ENCODE measurements at places on chromosomes 1 and 21. TPM values are rescaled to one million over a fixed set of nuclear protein-coding genes. Genes with fewer than 3 reads are reported as not detected.
A peak's percentile ranks its signal among the peaks of the same experiment; 100 is the strongest.

GRCh38 chr1:91764471-91765115 lies 121.4 kb downstream of the TGFBR3 start:
- DNase-seq: no peak

Gene IGFN1
- total RNA-seq: 0.80 TPM

DNA sequence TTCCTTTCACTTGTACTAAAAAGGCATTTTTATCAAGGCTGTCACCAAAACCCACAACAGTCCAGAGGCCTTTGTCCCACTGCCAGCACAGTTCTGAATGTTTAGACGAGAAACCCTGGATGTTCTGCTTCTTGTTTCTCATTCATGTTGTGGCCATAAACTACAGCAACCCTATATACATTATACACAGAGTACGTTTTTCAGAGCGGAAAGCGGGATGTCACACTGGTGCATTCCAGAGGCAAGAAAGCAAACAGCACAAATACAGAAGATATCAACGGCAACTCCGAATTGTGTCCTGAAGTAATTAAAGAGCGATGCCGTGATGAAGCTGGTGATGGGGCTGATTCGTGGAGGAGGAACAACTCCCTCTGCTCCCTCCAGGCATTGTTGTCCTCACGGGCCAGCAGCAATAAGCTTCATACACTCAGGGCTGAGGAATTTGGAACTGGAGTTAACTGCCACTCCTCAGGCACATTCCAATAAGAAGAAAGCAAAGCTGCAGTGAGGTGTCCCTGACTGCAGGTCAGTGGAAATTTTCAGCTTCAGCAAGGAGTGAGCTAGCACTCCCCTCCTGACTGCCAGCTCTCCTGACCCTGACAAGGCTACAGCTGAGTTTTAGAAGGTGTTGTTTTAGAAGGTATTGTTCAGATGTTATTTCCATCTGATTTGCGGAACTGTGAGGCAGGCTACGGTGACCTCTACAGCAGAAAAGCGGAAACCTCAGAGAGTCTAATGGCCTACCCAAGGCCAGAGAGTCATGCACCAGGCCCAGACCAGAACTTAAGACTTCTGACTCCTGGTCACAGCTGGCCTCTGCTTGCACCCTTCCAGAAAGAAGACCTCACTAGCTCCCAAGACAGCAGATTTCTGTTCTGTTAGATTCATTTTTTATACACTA lies 149.0 kb downstream of the TGFBR3 start:
- no peak for DNase-seq

- DNase-seq: no peak
These were observed 3.4 kb downstream of the TNFRSF18 start for GRCh38 chr1:1202831-1203560.

DNA sequence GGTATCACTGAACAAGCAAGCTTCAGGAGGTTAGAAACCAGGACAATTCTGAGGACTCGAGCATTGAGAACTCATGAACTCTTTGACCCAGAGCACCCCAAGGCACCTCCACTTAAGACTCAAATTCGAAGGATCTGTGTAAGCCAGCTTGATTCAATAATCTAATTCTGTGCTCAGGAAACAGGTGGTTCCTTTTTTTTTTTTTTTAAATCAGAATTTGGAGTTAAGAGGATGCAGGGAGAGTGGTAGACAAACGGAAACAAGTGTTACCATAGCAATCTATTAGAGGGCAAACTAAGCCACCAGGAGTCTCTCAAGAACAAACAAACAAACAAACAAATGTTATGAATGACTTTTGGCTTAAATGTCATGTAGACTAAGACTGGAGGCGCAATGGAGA lies 53.8 kb upstream of the DPH5 start:
- DNase-seq: no peak

Gene MARK1
- total RNA-seq: 1.9 TPM

DNA sequence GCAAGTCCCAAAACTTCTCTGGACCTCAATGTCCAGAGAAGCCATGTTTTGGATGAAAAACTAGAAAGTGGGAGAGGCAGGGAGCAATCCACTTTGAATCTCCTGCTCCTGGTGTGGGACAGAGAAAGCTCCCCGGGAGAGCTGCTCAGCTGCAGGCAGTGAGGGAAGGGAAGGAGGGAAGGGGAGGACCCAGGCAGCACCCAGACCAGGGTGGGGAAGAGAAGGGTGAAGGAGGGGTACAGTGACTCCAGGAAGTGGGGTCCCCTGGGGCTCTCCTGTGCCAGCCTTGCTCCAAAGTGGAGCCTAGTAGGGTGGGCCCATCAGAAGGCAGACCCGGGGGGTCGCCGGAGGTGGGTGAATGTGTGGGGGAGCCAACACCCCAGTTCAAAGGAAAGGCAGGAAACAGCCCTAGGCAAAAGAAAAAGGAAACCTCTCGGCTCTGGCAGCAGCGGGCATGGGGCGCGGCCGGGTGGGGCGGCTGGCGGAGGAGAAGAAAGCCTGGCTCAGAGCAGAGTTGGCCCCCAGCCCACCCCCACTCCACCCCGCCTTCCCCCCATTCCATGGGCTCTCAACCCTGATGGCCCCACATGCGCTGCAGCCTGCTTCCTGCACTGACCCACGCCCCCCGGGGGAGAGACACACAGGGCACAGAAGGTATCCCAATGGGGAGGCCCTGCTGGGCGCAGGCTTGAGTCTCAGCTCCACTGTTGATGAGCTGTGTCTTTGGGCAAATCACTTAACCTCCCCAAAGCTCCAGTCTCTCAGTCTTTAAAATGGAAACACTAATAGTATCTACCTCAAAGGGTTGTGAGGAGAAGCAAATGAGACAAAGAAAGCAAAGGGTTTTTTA lies 5.7 kb downstream of the LGR6 start:
- DNase-seq: no peak

- DNase-seq: no peak
These were observed 47.6 kb upstream of the GJA5 start for GRCh38 chr1:147808025-147808424.

DNA sequence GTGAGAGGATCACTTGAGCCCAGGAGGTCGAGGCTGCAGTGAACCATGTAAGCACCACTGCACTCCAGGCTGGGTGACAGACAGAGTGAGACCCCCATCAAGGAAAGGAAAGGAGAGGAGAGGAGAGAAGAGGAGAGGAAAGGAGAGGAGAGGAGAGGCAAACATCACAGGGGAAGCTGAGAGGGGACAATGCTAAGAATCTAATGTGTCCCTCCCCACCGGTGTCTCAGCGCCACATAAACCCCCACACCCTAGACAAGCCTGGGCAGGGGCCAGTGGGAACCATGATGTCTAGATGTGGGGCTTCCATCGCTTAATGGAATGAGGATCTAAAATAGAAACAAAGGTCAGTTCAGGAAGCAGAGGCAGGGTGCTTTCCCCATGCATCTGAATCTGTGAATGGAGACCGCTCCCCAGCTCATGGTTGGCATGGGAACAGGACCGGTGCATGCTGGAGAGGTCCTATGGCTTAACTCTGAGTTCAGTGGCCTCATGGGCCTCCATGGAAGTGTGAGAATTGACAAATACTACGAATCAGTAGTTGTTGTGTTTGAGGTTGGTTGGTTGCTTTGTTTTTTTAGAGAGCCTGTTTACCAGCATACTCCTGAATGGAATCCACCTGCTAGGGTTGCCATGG lies 16.3 kb upstream of the LAPTM5 start:
- no peak for DNase-seq

DNA sequence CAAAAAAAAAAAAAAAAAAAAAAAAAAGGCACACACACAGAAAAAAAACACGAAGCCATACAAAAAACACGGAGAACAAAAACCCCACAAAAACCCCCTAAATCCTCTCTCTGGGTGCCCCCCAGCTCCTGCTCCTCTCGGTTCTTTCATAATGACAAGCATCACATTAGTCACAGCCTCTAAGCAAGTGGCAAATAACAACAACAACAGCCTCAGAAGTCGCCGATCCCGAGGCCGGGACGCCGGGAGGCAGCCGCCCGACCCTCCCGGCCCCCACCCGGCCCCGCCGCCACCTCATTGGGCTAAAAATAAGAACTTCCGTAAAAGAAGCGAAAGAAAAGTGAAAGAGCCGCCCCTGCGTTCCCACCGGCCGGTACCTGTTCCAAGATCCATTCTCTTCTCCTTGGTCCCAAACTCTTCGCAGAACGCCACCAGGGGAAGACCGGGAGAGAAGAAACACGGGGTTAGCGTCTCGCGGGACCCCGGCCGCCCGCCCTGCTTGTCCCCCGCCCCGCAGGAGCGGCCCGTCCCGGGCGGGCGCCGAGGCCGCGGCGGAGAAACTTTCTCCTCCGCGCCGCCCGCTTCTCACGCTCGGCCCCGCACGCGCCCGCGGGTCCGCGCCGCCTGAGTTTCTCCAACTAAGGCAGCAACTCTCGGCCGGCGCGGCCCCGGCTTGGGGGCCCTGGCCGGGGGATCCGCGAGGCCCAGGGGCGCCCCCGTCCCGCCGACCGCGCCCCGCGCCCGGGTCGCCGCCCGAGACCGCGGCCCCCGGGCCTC lies 102.8 kb downstream of the CASZ1 start:
- peak; percentile 44 for DNase-seq

DNA sequence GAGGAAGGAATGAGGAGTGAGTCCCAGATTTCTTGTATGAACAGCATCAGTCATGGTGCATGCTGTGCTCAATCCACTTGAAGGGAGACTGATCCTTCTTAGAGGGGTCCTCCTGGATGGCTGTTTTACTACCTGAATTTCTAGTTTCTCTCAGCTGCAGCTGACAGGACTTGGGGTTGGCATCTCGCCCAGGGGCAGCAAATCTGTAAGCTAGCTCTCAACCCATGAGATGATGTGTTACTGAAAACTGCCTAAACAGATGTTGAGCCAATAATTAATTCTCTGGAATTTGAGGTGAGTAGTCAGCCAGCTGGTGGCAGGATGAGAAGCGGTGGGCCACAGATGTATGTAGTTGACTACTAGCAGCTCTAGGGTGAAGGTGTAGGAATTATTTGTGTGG lies 19.6 kb downstream of the BACH1 start:
- no peak for DNase-seq

GRCh38 chr1:6970221-6970620 lies 185.0 kb downstream of the CAMTA1 start:
- no peak for DNase-seq

DNA sequence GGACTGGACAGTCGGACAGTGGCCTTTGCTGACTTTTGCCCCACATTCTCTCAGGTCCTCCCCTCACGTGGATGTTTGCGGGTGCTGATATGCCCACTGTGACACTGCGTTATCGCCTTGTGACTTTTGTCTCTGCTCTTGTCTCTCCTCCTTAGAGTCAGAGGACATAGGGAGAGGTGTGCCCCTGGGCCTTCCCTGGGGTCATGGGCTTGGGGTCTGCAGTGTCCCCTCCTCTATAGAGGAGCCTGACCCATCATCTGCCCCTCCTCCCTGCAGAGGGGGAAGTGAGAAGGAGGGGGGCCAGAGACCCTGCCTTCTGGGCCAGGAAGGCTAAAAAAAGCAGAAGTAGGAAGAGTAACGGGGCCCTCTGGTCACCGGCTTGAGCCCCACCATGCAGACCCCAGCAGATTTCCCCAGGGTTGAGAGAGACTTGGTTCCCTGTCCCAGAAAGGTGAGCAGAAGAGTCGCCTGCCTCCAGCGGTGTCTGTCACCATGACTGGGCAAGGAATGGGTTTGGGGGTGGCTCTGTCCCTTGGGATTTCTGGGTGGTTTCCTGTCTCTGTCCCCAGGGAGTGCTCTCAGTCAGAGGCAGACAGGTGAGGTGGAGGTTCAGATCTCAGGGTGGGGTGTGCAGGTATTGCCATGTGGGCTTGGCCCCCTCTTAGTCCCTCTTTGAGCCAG lies 13.3 kb downstream of the RPS6KA1 start:
- DNase-seq: no peak

DNA sequence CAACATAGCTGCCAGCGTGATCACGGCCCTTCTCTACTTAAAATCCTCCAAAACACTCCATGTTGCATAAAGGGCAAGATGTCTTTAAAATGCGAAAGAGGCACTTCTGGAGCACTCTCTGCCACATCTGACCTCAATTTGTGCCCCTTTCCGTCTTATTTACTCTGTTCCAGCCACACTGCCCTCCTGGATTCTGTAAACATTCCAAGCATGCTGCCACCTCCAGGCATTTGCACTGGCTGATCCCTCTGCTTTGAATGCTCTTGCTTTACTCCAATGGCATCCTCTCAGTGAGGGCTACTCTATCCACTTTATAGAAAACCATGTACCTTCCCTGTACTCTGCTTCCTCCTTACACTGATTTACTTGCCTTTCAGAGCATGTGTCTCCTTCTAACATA lies 5.3 kb upstream of the RGS7 start:
- no peak for DNase-seq

Gene HES3
- 0.99 TPM for total RNA-seq

- no peak for DNase-seq
These were observed 342 bp downstream of the GSTM5 start for GRCh38 chr1:109712321-109712864.

Gene HLCS
- total RNA-seq: 5.4 TPM

Gene TMEM240
- 0.42 TPM for total RNA-seq

GRCh38 chr1:79215311-79215710 lies 208.8 kb upstream of the ADGRL4 start:
- DNase-seq: no peak

Gene AGMAT
- 3.8 TPM for total RNA-seq

Gene CFHR2
- total RNA-seq: 0.09 TPM

Data from thymus (tissue), 14 donors.